IMR-90 (cell line): ENCODE measurements at places on chromosomes 2 and 18. TPM values are rescaled to one million over a fixed set of nuclear protein-coding genes. Genes with fewer than 3 reads are reported as not detected.

The RAMP1 gene
- total RNA-seq, result 15.8 and 19.2 TPM in 2 replicates

The SKOR2 gene
- not detected in 2 replicates for total RNA-seq

The TANC1 gene
- 12.8 and 12.9 TPM in 2 replicates for total RNA-seq

The CACNB4 gene
- total RNA-seq, result 0.28 and 0.36 TPM in 2 replicates

The ATF2 gene
- total RNA-seq, result 51.1 and 60.0 TPM in 2 replicates

The RESP18 gene
- total RNA-seq, result not detected in 2 replicates

The ICOS gene
- total RNA-seq, result not detected in 2 replicates

The REG3A gene
- not detected in 2 replicates for total RNA-seq

GRCh38 chr2:20224716-20225293 lies at the start of gene SDC1:
Gene SDC1 (minus strand): TSS chr2:20225130. CDS start chr2:20224867, 263 bp downstream.
- DNase-seq, result peak; percentile 45

GRCh38 chr2:138030459-138030858 lies 66.2 kb downstream of the HNMT start:
- DNase-seq, result peak; percentile 52

DNA sequence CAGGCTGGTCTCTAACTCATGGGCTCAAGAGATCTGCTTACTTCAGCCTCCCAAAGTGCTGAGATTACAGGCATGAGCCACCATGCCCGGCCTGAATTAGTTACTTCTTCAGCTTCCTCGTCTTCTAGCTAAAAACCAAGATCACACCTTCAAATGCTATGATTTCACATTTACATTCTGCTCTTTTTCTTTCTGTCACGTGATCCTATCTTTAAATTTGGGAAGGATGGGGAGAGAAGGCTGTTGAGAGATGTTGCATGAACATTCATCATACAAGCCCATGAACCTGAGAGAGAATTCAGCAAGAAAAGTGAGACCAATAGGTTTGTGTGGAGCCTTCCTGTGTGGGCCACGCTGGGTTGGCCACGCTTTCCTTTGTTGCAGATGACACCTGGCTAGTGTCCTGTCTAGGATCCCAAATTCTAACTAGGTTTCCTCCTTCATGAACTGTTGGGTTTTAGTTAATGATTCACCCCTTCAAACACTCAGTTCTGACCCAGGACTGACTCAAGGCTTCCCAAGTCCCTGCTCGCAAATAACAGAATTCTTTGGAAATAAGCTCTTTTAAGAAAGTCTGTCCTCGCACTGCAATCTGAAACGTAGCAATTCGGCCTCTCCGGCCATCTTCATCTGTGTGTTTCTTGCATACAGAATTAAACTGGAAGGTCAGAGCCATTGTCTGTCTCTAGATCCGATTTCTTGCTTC lies 57.3 kb upstream of the CREB1 start:
- peak; percentile 40 for DNase-seq

DNA sequence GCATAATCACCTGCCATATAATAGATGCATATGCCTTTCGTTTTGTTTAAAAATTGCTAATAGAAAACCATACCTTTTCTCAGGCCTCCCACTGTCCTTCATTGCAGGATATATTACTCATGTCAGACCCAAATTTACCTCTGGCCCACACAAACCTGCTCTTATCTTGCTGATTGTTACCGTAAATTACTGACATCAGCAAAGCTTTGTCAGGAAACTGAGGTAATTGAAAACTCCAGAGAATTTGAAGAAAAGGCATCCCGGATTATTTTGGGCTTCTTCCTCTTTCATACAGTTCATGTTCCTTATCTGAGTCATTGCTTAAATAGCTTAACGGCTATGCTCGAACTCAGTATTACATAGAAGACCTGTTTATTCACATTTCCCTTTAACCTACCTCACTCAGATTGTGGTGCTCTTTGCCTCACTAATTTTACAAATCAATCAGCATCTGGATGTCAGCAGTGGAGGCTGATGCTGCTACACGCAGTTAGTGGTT lies 145.7 kb downstream of the ZEB2 start:
- peak; percentile 53 for DNase-seq

DNA sequence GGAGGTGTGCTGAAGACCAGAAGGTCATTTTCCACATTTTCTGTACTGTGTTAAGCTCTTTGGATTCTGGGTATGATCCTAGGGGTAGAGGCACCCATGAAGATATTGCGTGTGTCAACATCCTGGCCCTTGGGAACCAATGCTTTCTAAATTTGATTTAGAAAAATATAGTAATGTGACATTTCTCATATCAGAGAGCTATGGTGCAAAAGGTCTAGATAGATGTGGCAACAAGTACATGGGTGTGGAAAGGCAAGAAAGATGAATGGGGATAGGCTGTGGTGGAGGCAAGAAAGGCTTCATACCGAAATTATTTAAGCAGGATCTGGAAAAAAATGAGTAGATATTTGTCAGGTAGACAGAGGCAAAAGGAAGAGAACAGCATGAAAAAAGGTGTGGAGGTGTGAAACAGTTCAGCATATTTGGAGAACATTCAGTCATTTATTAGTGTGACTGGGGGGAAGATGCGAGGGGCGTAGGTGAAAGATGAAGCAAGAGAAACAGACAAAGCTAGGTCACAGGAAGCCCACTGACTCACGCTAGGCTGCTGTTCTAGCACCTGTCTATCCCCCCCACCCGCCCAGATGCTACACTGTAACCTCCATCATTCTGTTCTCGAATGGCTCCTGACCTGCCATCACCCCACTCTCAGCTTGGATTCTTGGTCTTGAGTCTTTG lies 11.7 kb downstream of the DOK1 start:
- DNase-seq, result no peak

DNA sequence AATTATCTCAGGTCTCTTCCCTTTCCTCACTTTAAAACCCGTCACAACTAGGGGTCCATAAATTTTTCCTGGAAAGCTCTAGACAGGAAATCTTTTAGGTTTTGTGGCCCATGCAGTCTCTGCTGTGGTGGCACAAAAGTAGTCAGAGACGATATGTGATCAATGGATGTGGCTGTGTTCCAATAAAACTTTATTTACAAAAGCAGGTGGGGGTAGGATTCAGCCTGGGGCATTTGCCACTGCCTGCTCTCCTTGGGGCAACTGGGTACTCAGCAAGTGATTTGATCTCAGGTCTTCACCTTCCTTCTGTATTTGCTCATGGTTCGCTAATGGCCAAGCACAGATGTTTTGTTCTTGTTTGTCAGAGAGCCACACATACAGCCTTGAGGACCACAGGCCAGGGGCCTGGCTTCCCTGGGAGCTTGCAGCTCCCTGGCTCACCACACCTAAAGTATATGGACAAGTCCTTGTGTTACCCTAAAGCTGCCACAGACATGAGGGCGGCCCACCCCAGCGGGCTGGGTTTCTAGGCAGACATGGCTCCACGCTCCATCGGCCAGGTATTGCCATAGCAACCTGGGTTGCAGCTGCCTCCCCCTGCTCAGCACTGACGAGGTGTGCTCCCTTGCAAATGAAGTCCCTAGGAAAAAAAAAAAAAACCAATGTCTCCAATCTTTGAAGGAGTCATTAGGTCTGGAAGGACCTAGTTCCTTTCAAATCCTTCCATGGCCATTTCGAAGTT lies 89.7 kb upstream of the YWHAQ start:
- no peak for DNase-seq

DNA sequence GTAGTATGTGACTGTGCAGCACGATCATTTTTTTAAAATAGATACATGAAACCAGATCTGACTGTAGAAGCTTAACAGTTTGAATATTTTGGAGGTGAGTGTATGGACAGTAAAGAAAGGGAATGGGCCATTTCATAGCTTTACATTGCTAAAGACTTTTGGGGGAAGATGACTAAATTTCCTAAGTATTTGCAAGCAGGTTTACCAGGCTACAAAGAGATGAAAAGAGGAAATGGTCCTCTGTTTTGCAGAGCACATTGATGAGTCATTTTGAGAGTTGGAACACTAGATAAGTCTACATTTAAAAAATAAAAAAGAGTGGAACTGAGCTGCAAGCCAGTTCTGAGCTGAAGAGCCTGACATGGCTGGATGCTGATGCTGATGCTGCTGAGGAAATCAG lies 115.7 kb upstream of the LRATD1 start:
- DNase-seq, result peak; percentile 99

DNA sequence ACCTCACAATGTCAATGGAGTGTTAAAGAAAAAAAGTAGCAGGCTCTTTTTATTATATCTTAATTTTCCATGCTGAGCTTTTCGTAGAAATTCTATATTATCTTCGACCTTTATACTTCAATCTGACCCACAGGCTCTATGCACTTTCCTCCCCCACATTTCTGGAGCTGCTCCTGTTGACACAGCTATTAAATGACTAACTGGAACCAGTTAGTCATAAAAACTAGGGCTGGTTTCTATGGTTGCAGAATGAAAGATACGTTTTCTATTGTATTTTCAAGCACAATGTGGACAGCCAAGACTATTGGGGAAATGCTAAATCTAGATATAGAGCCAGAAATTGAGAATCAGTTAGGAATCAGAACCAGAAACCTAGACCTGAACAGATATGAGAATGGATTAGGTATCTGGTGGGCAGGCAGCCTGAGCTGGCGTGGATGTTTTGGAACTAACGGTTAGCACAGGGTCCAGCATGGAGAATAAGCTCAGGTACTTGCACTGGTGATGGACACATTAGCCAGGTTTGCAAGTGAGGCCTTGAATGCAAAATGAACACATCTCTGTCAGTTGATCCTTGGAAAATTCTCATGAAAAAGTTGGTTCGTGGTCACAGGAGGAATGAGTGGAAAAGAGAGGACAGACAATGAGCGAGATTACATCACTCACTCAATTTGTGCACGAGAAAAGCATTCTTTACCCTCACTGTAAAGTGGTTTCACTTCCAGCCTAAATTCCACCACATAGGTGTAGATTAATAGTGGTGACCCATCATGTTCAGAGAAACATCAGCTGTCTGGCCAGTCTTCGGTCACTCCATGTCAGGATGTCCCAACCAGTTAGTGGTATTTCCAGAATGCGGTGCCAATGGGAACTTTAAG lies 144.6 kb upstream of the EPHA4 start:
- DNase-seq, result peak; percentile 34

GRCh38 chr2:207397917-207398655 lies 131.7 kb upstream of the CREB1 start:
- no peak for DNase-seq

GRCh38 chr18:44537526-44537925 lies 143.2 kb upstream of the SETBP1 start:
- peak; percentile 20 for DNase-seq

DNA sequence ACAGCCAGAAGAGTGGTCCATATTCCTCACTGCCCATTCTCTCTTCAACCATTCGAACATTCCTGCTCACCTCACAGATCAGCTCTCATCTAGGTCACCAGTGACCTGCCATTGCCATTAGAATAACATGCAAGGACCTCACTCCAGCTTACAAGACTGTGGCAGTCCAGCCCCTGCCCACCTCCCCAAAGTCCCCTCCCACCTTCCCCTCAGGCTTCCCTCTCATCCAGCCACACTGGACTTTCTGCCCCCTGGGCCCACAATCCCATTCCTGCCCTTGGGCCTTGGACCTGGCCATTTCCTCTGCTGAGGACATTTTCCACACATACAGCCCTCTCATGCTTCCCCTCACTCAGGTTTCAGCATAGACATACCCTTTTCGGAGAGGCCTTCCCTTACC lies 5.2 kb upstream of the TMEM177 start:
- DNase-seq, result no peak

DNA sequence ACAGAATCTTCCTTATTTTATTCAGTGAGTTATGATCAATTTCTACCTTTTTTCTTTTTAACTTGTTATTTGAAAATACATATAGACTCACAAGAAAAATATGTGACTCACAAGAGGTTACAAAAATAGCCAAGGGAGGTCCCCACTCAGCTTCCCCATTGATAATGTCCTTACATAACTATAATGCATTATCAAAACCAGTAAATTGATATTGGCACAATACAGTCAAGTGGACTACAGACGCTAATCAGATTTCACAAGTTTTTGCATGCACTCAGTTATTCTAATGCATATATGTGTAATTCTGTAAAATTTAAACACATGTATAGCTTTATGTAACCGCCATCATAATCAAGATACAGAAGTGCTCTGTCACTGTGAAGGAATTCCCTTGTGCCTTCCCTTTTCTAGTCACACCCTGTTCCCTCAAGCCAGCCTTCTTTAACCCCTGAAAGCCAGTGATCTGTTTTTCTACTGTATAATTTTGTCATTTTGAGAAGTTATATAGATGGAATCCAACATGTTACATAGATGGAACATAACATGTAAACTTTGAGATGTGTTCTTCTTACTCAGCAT lies 118.4 kb downstream of the ALMS1 start:
- DNase-seq, result no peak

GRCh38 chr2:62706721-62707521 lies 1.4 kb downstream of the EHBP1 start:
- no peak for DNase-seq

- no peak for DNase-seq
Observed at GRCh38 chr18:10430677-10431076, 23.8 kb upstream of the APCDD1 start.

DNA sequence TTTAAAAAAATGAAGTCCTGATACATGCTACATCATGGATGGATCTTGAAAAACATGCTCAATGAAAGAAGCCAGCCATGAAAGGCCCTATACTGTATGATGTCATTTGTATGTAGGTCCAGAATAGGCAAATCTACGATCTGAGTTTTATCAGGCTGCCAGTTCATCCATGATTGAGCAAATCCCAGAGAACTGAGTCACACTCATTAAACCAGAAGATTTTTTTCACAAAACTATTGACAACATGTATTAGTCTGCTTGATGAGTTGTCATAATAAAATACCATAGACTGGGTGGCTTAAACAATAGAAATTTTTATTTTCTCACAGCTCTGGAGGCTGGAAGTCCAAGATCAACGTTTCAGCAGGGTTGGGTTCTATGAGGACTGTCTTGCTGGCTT lies 130.7 kb downstream of the MREG start:
- DNase-seq, result peak; percentile 35

DNA sequence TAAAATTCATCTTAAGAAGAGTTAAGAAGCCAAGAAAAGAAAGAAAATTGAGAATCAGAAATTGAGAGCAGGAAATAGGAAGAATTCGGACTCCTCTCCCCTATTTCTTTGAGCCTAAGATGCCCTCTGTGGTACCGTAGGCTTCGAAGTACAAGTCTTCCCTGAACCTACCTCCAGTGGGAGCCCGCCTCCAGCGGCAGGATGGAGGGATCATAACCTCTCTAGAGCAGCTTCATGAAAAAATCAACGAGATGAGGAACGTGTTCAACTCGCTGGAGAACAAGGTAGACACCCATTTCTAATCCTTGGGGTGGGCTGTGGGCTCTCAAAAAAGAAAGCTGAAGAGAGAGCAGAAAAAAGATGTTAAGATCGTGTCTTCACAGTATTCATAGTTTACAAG lies 36.3 kb downstream of the ARHGEF33 start:
- DNase-seq, result no peak
